ENCODE measurements at places on chromosomes 12 and 14.

DNA sequence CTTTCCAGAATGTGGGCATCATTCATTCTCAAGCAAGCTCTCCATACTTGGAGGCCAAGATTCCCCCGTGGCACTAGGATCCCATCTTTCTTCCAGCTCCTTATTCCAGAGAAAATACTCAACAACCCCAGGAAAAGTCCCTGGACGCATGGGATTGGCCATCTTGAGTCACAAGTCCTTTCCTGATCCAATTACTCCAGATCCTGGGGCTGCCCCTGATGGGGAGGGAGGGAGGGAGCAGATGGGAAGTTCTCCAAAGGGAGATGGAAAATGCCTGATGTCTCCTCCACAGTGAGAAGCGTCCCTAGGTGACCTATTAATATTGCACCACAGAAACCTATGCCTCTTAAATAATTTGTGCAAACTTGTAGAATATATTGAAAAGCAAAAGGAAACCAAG, 12.4 kb upstream of the KCNK13 start:
- no peak for DNase-seq

- DNase-seq: no peak
Measured at GRCh38 chr12:112971248-112971647, 7.1 kb upstream of the OAS2 start.

- DNase-seq: no peak
Measured at GRCh38 chr12:45907955-45908354, 82.4 kb downstream of the SCAF11 start.

GRCh38 chr12:70608184-70608583, 29.0 kb downstream of the PTPRB start:
- DNase-seq: no peak

DNA sequence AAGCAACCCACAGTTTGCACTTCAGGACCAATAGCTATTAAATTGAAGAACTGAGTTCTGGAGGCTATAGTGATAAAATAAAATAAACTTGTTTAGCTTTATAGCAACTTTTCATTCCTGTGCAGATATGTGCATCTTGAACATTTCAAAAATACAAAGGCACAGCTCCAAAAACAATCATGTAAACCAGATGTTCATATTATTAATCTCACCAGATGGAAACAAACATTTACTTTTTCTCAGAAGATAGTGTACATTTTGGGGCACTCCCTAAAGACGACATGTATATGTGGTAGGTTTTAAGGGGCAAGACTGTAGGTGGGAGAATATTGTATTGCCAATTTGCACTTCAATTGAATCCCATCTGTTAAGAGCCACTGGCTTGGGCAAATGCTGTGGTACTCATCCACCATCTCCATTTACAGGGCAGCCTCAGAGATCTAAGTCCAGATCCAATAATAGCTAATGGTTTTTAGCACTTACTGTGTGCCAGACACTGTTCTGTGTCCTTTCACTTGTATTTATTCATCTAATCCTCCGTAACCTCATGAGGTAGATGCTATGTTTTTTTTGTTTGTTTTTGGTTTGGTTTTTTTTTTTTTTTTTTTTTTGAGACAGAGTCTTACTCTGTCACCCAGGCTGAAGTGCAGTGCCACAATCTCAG, 49.1 kb downstream of the PTGER2 start:
- no peak for DNase-seq

DNA sequence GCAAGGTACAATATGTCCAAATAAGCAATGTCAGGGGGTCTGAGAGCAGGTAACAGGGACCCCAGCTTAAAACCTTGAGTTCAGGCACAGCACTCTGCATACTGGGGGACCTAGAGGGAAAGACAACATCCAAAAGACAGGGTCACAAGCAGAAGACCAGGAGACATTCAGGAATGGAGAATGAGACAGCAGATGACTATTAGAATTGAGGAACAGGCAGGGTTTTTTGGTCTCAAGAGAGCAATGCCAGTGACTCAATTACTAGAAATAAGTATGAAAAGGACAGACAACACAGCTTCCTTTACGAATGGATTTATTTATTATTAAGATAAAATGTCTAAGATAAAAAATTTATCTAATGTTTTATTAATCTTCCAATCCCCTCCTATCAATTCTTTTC, 223.0 kb downstream of the PTPRO start:
- DNase-seq: no peak
